Right renal cortex interstitium (tissue), 3 donors: ENCODE measurements at places on chromosomes 11 and 22.
A peak's percentile ranks its signal among the peaks of the same experiment; 100 is the strongest.

DNA sequence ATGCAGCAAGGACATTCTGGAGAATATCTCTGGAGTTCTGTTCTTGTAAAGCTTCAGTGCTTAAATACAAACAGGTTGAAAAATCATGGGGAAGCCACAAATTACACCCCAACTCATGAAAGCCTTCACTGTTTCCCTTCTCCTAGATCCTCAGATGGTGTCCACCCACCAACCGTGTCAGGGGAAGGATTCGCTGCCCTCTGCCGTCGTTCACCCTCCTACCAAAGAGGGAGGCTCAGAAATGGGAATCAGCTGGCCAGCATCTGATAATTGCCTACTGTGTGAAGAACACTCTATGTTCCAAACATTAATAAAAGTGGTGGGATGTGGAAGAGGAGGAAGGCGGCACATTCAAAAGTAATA lies 7.4 kb upstream of the HEPACAM start:
- no peak for DNase-seq

GRCh38 chr11:69234740-69235710 lies 58.9 kb upstream of the MYEOV start:
- no peak for DNase-seq

GRCh38 chr22:28222976-28223745 lies 304.1 kb upstream of the PITPNB start:
- DNase-seq, result no peak

GRCh38 chr22:33112580-33112979 lies 54.4 kb upstream of the SYN3 start:
- no peak for DNase-seq

- no peak for DNase-seq
Observed at GRCh38 chr22:43159484-43160178, 8.3 kb downstream of the TSPO start.

DNA sequence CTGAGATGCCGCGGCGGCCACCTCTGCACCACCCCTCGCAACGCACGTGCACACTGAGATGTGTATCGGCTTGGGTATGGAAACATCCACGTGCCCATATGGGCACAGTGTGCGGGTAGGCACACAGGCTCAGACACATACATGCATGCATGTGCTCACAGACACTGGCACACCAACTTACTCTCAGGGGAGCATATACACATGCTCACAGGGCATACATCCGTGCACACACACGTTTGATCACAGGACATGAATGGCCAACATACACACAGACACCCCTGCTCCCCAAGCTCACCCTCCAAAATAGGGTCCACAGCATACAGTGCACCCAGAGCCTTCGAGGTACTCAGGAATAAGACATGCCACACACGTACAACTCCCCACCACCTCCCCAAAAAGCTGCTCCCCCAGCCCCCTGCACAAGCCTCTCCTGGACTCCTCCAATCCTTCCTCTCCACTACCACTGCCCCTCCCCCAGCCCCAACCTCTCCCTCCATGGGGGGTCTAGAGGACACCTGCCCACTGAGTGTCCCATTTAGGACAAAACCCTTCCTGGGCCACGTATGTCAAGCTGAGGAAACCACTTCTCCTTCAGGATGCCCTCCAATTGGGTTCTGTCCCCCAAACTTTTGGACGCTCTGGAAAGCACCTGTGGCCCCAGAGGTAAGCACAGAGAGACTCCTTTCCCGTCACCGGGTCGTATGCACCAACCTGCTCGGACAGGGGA lies 53.1 kb downstream of the SLC22A12 start:
- no peak for DNase-seq

DNA sequence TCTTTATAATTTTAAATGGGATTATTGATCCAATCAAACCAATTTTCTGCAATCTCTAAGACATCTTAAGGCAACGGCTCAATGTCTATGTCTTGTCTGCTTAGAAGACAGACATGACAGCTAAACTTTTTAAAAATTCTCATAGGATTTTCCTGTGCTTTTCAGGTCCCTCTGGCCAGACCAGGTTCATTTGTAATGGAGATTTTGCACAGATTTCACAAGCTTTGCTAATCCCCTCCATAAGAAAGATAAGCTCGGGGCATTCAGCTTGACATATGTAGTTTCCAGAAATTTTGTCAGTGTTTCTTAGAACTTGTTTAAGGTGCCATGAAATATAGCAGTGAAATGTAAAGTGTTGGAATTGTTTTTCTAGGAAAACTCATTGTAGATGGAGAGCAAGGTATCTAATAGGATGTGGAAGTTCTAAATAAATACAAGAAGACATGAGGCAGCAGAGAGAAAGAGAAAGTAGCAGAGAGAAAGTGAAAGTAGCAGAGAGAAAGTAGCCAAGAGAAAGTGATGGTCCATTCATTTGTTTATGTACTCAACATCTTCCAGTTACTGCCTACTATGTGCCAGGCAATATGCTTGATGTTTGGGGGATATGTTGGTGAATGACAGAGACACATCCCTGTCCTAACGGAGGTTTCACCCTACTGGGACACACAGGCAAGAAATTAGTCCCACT lies 219.1 kb upstream of the ARHGAP42 start:
- DNase-seq, result no peak

GRCh38 chr11:72204886-72205285 lies 11.7 kb upstream of the FOLR2 start:
- no peak for DNase-seq

DNA sequence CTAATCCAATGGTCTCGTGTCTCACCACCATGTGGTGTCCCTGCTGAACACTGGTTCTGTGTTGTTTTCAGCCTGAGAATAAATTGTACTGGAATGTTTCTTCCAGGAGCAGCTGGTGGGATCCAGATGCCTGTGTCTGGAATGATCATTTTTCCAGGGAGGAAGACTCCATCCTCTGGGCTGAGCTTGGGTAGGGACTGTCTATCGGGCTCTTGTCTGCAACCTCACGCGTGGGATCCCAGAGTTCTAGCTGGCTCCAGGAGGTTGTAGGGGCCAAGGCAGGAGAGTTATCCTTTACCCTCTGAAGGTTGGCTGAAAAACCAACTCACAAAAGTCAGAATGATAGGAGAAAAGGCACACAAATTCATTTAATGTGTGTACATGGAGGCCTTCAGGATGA lies 144.1 kb upstream of the B3GAT1 start:
- no peak for DNase-seq

GRCh38 chr22:19844377-19845053 lies 10.2 kb downstream of the GNB1L start:
- DNase-seq, result no peak

DNA sequence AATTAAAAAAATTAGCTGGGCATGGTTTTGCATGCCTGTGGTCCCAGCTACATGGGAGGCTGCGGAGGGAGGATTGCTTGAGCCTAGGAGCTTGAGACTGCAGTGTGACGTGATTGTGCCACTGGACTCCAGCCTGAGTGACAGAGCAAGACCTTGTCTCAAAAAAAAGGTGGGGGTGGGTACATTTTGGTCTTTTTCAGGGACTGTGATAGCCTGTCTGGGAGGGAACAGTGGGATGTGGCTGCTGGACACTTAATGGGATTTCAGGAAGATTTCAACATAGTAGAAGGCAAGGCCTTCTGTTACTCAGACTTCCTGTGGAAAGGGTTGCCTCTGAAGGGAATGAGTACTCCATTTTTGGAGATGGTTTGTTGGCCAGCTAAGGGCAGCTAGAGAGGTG lies 40.6 kb downstream of the RELT start:
- DNase-seq, result no peak

DNA sequence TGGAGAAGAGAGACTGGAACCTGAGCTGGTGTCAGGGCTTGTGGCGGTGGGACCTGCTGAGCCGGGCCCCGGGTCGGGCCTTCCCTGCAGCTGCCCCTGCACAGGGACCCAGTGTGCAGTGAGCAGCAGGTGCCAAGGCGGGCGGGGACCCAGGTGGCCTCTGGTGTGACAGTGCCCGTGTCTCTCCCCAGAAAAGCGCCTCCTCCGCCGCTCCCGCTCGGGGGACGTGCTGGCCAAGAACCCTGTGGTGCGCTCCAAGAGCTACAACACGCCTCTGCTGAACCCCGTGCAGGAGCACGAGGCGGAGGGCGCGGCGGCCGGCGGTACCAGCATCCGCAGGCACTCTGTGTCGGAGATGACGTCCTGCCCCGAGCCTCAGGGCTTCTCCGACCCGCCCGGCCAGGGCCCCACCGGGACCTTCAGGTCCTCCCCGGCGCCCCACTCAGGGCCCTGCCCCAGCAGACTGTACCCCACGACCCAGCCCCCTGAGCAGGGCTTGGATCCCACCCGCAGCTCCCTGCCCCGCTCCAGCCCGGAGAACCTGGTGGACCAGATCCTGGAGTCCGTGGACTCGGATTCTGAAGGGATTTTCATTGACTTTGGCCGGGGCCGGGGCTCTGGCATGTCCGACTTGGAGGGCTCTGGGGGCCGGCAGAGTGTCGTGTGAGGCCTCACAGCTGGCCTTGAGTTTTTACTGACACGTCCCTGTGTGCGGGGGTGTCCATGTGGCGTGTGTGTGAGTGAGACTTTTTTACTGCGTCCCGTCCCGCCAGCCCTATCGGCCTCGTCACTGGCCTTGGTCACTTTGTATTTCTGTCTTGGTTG lies 15.6 kb upstream of the ARHGAP8 start:
- DNase-seq, result no peak

DNA sequence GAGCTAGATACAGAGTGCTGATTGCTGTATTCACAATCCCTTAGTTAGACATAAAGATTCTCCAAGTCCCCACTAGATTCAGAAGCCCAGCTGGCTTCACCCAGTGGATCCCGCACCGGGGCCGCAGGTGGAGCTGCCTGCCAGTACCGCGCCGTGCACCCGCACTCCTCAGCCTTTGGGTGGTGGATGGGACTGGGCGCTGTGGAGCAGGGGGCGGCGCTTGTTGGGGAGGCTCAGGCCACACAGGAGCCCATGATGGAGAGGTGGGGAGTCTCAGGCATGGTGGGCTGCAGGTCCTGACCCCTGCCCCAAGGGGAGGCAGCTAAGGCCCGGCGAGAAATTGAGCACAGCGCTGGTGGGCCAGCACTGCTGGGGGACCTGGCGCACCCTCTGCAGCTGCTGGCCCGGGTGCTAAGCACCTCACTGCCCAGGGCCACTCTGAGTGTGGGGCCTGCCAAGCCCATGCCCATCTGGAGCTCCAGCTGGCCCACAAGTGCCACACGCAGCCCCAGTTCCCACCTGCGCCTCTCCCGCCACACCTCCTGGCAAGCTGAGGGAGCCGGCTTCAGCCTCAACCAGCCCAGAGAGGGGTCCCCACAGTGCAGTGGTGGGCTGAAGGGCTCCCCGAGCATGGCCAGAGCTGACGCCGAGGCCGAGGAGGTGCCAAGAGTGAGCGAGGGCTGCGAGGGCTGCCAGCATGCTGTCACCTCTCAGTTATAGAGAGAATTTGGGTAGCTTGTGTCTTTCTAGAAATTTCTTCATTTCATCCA lies 417.6 kb downstream of the METTL15 start:
- DNase-seq, result no peak

DNA sequence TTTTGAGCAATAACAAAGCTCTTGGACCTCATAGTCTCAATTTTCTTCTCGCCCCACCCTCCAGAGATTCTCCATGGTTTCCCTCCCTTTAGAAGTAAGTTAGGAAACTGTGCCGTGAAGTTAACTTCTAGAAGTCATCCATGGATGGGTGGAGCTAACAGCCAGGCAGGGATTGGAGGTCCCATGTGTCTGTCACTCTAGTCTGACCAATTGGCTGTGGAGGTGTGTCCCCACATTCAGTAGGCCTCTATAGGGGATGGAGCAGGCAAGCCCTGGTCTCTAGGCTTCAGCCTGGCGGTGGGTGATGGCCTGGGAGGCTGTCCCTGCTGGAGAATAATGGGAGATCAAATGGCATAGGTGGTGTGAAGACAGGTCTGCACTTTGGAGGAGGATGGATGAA lies 50.7 kb downstream of the TP53I11 start:
- DNase-seq, result no peak

GRCh38 chr11:106156290-106156937 lies 79.0 kb downstream of the AASDHPPT start:
- DNase-seq, result peak; percentile 72

GRCh38 chr11:43908683-43909082 lies 28.1 kb downstream of the ALKBH3 start:
- no peak for DNase-seq

DNA sequence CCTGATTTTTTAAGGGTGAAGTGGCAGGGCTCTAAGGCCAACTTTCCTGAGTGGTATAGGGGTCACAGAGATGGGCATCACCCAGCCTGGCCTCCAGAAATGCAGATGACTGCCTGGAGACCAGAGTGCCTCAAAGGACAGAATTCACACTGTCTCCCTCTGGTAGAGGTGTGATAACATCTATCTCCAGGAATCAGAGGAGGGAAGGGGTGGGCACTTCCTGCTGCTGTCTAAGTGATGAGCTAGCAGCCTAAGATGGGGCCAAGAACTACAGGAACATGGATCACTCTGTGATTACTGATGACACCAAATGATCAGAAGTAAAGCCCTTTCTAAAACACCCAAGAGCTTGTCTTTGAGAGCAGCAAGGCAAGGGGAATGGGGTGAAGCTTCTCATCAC lies 61.9 kb downstream of the C11orf58 start:
- DNase-seq, result no peak

- no peak for DNase-seq
Observed at GRCh38 chr22:35883031-35883620, 145.5 kb downstream of the RBFOX2 start.

- no peak for DNase-seq
Observed at GRCh38 chr11:34924714-34925113, 8.3 kb downstream of the PDHX start.

DNA sequence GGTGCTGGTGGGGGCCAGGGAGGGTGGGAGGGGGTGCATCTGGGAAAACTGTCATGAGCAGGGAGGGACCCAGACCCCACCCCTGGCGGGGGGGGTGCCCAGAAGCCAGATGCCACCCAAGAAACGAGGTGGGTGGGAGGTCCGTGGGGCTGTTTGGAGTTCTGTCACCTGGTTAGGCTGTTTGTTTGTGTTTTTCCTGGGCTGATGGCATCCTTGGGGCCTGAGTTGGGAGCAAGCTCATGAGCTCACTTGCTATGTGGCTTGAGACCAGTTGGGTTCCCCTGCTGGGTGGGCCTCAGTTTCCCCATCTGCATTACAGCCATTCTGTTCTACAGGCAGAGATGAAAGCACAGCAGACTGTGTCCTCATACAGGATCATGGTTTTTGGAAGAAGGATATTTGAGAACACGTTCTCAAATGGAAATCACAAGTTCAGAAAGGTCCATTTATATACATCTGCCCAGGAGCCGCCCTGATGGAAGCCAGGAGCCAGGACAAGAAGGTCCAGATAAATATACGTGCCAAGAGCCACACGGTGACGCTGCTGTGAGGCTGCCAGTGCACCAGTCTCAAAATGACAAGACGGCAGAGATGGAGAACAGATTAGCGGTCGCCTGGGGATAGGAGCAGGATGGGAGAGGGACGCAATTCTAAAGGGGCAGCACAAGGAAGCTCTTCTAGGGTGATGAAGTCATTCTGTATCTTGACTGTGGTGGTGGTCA lies 312.9 kb downstream of the MN1 start:
- DNase-seq, result no peak

GRCh38 chr11:61364012-61364675 lies 2.0 kb downstream of the TMEM138 start:
- DNase-seq, result no peak

- no peak for DNase-seq
Observed at GRCh38 chr11:66459138-66459778, 7.4 kb upstream of the PELI3 start.

GRCh38 chr22:50114221-50115021 lies 24.6 kb downstream of the MOV10L1 start:
- no peak for DNase-seq
